Eye (tissue), 1 donor: ENCODE measurements at places on chromosomes 6 and 20.

DNA sequence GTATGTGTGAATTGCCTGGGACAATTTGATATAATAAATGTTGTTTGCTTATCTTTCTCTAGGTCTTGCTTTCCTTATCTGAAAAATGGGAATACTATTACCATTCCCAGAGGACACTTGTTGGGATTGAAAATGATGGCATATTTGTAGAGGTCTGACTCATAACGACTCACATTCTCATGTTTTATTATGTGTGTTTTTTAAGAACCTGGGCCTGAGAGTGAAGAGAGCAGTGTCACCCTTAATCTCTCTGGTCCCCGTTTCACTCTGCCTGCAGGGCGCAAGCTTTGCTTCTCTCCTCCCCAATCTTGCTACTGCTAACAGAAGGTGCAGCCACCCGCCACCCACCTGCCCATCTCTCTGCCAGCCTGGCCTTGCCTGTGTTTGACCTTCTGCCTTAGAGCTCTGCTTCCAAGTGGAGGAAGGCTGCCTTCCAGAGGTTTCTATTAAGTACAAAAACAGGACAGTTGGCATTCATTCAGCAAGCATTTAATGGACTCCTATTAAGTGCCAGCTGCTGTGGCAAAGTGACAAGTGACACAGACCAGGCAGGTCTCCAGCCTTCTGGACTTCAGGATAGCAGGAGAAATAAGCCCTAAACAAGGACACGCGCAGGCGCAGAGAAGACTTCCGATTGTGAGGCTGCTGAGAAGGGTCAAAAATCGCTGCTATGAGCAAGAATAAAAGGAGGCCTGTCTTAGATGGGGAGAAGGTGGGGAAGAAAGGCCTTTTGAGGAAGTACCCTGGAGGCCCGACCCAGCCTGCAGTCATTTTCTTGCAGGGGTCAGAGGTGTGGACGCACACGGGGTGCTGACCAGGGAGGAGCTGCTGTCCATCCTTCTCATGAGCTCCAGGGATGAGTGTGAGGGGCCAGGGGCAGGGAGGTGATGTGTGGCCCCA is 112.5 kb downstream of the JPH2 start:
- DNase-seq = no peak

GRCh38 chr6:44131892-44132291 is 4.5 kb downstream of the TMEM63B start:
- DNase-seq = no peak

GRCh38 chr20:12963416-12963815 is 45.4 kb upstream of the SPTLC3 start:
- peak; percentile 1 for DNase-seq

GRCh38 chr6:102333736-102334135 is 940.2 kb downstream of the GRIK2 start:
- DNase-seq = no peak

GRCh38 chr6:170243791-170244291 is 47.0 kb downstream of the DLL1 start:
- peak; percentile 85 for DNase-seq

- DNase-seq = no peak
Observed at GRCh38 chr6:158191761-158192160, 23.6 kb downstream of the GTF2H5 start.

DNA sequence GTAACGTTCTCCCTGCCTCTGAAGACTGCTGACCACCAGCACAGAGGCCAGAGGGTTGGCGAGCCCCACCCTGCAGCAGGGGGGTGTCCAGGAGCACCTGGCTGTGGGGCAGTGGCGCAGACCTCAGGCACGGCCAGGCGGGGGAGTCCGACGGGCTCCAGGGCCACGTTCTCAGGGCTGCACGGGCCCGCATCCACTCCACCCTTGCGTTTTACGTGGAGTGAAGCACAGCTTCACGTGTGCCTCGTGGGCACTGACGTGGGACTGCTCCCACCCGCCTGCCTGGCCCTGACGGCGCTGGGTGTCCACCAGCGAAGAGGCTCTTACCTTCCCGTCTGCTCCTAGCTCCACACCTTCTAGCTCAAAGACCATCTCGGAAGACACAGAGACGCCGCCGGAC is 6.9 kb downstream of the RPS21 start:
- DNase-seq = no peak

GRCh38 chr6:7742223-7742785 is 16.4 kb downstream of the BMP6 start:
- peak; percentile 65 for DNase-seq

- no peak for DNase-seq
Observed at GRCh38 chr6:39195792-39196385, 33.4 kb downstream of the KCNK5 start.

- no peak for DNase-seq
Observed at GRCh38 chr20:58161192-58161591, 67.3 kb downstream of the ANKRD60 start.

GRCh38 chr20:64104667-64105451 is 2.5 kb downstream of the NPBWR2 start:
- no peak for DNase-seq

DNA sequence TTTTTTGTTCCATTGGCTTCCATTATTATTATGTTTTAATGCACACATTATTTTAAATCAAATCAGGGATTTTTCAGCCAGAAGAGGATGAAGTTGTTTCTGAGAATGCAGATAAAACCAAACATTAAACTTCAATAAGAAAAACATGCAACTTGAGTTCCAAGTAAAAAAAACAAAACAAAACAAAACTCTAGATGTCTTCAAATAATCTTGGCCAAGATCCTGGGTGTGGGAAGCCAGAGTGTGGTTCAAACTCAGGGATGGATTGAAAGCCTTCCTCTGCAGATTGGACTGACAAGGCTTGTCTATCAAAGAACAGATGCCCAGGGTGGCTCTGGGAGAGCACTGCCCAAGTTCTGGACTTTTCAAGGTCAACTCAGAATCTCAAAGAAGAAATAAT is 134.1 kb downstream of the LCA5 start:
- DNase-seq = no peak

DNA sequence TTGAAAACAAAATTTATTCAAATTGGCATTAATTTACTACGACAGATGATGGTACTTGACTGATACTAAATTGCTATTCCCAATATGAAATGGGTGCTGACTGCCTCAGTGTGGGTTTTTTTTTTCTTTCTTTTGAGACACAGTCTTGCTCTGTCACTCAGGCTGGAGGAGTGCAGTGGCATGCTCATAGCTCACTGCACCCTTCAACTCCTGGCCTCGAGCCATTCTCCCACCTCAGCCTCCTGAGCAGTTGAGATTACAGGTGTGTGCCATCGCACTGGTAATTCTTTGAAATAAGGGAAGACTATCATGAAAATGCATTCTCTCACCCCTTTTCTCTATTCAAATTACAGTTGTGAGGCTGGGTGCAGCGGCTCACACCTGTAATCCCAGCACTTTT is 22.5 kb downstream of the PDSS2 start:
- DNase-seq = no peak

DNA sequence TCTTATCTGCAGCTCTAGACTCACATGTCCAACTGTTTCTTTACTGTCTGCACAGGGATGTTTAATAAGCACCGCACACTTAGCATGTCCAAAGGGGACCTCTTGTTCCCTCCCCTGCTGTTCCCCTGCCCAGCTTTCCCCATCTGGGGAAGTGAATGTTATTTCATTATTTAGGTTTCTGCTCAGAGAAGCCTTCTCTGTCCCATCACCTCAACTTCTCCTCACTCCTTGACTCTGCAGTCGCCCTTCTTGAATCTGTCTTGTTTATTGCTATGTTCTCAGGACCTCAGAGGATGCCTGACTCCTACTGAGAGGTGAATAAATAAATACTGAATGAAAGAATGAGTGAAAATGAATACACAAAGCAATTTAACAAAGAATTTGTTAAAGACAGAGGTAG is 121.0 kb downstream of the SASH1 start:
- no peak for DNase-seq

DNA sequence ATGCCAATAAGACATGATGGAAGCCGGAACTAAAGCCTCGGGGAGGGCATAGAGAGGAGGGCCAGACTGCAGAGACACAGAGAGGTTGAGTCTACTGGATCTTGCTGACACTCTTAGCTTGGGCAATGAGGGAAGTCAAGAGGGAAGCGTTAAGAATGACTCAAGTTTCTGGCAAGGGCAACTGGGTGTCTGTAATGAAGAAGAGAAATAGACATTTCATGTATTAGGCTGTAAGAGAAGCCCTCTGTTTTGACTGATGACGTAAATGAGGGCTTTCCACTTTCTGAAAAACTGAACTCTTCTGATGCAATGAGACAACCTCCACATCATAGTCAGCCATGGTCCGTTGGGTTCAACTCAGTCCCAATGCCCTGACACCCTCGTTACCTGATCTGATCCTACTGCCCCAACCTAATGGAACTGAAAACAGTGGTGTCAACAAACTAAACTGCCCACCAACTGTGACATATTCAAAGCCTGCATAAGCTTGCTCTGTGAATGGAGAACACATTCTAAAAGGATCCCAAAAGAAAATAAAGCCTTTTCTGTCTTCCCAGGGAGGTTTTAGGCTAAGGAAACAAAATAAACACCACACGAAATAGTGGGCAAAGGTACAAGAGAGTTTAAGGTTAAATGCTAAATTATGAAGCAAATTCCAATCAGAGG is 45.8 kb upstream of the PNRC1 start:
- DNase-seq = no peak

DNA sequence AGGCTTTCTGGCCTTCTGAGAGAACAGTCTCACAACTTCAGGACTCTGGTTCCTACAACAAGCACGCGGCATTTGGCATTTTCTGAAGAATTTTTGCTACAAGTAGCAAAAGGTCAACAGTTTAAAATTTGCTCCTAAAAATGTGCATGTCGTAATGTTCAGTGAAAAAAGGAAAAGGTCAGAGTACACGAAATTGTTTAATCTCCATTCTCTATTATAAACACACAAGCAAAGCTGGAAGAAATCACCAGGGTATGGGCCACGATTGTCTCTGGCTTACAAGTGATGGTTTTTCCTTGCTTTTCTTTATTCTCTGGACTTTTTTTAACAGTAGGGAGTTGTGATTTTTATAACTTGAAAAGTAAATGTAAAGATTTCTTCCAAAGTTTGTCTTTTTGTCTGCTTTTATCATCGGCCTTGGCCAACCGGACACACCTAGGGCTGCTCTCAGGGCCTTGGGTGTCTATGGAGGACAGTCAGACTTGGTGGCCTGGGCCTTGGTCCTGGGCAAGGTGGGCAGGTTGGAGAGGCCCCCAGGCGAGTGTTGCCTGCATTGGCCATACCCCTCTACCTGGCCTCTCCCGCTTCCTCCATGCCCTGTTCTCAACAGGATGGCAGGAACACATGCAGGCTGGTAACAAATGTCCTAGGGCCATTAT is 32.4 kb downstream of the PLEKHG1 start:
- DNase-seq = no peak

- no peak for DNase-seq
Observed at GRCh38 chr6:120584111-120584760, 750.0 kb downstream of the TBC1D32 start.

- no peak for DNase-seq
Observed at GRCh38 chr6:35817515-35817914, 12.4 kb downstream of the LHFPL5 start.

DNA sequence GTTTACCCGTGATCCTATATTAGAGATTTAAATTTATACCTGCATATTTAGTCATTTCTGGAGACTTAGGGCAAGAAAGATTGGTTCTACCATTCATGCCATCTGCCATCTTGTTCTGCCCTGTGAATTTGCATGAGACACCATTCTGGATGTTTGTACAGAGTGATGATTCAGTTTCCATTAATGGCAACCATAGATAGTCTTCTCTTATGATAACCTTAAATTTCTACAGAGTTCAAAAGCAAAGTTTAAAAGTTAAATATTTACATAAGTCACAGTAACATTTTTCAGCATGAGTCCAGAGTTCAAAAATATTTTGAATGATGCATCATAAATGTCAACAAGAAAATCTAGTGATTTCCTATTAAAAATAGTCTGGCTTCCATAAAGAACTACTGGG is 23.2 kb downstream of the PLCB1 start:
- DNase-seq = no peak

DNA sequence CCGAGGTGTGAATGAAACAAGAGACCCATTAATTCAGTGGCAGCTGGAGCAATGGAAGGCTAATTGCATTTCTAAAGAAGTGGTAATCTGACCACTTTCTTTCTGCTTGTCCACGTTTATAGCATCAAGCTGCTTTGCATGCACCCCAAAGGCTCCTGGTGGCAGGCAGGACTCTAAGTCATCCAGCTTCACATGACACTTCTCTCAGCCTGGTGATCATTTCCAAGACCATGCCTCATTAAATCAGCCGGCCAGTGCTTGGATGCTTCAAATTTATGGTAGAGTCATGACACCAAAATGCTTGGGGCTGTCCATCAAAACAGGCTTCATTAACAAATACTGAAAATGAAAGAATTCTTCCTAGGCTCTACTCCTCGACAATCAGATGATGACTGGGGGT is 614.9 kb downstream of the DOK5 start:
- no peak for DNase-seq

GRCh38 chr20:52379723-52380336 is 188.3 kb upstream of the ZFP64 start:
- peak; percentile 56 for DNase-seq

DNA sequence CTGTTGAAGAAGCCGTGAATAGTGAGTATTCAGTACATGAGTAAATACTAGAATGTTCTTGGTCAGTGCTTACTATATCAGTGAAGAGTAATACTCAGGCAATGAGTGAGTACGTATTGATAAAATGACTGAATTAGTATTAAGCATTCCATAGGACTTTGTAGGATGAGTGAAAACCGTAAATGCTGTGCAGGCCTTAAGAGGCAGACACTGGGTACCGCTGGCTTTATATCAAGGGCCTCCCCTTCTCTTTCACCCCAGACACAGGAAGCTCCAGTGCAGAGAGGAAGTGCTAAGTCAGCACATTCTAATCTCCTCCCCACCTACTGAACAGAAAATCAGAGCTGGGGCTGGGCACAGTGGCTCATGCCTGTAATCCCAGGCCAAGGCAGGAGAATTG is 24.2 kb downstream of the POFUT1 start:
- DNase-seq = no peak

DNA sequence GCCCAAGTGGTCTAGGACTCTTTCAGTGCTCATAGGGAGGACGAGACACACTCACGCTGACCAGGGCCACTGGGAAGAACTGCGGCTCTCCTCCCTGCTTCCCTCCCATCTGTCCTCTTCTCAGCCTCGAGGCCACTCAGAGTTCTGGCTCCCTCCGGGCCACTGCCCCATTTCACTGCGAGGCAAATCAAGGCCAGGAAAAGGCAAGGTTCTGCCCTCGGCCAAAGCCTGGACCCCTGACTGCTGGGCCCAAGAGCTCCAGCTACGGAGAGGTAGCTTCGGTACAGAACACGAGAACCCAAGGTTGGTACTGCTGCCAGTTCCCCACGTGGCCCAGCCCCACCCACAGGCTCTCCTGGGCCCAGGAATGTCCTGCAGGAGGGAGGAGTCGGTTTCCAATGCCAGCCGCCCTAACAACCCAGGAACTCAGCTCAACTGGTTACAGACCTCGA is 14.7 kb downstream of the PI16 start:
- DNase-seq = no peak

GRCh38 chr6:13373488-13373886 is 45.1 kb upstream of the TBC1D7 start:
- DNase-seq = no peak

DNA sequence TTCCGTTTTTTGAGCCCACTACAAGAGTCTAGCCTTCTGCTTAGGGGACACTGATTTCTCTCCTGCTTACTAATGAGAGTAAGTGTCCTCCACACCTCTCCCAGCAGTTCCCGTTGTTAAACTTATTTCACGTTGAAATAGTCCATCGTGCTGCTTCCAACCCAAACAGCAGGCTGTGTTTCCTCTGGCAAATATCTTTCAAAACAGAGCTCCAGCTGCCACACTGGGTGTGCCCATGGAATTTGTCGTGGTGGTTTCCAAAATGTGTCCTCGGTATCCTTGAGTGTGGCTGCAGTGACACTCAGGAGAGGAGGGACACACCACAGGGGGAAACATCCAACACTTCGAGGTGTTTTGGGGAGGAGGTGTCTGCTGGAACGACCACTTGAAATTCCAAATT is 176.5 kb upstream of the RALGAPA2 start:
- DNase-seq = no peak
